ENCODE measurements at places on chromosomes 5 and 9.

DNA sequence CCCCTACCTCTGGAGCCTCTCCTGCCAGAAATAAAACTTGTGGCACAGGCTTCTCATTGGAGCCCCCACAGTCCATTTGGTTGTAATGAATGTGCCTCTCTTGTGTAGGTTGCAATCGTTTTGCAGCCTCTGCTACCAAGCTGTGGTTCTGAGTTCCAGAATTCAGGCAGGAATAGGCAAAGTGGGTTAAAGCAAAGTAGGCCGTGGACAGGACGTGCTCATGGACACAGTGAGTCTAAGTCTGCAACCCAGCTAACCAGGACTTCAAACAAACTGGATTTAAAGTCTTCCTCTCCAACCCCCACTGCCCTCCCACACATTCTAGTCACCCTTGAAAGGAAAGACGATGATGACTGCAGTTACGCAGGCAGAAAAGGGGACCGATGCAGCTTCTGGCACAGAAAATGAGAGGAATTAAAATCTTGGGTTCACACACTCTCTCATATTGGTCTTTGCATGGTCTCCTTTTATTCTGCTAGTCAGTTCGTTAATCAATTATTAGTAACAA, 260.0 kb downstream of the PIK3R1 start:
- DNase-seq: no peak

DNA sequence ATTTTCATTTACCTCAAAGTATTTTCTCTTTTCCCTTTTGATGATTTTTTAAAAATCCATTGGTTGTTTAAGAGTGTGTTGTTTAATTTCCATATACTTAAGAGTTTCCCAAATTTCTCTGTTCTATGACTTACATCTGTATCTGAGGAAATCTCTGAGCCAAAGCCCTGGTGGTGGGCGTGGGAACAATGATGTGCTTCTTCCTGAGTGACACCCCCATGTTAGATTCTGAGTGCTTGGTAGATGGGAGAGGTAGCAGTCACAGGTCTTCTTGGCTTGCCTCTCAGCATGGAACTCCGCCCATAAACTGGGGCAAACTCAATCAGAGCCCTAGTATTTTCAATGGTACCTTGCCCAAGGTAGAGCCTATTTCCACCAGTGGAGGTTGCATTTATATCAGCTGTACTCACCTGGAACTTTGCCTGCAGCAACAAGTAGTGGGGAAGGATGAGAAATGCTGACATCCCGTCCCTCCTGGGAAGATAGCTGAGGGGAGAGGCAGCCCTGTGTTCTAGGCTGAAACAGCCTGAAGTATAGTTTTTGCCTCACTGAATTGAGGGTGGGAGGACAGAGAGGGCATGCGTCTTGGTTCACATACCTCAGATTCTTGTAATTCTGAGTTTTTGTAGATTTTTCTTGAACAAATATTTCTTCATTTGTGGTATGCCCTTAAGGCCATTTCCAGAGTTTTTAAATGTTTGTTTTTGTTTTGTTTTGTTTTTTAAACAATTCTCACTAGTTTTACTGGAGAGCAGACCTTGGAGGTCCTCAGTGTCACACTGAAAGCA, 26.4 kb downstream of the C9orf43 start:
- DNase-seq: no peak

- no peak for DNase-seq
Measured at GRCh38 chr9:93317495-93318094, 133.7 kb downstream of the WNK2 start.

DNA sequence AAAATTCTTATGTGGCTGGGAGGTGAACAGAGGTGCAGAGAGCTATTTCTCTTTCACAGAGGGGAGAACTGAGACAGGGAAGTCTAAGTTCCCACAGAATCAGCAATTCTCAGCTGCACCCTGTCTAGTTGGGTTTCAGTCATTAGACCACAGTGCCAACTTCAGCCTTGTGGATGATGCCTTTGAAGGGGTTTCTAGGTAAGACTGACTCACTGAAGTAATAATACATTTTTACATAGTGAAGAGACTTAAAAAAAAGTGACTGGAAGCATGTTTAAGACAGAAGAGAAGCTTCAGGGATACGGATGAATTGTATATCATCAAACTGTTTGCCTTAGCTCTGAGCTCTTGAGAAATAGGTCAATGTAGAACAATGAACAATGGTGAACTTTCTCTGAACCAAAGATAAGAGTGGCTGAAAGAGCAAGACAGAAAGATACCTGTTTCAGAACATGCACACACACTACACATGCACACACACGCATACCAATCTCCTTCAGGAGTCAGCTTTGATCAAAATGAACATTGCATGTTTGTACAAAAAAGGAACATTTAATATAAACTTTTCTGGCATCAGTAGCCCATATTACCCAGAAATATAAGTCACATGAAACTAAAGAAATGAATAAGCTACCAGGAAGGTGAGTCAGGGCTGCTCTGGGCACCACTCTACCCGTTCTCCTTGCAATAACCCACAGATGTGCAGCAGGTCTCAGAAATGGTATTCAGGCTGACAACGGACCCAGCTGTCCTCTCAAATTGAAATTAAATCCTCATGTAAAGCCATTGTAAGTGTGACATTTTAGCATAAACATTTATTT, 12.6 kb upstream of the FYB1 start:
- no peak for DNase-seq

- no peak for DNase-seq
Measured at GRCh38 chr5:157469073-157469472, 9.1 kb downstream of the NIPAL4 start.

DNA sequence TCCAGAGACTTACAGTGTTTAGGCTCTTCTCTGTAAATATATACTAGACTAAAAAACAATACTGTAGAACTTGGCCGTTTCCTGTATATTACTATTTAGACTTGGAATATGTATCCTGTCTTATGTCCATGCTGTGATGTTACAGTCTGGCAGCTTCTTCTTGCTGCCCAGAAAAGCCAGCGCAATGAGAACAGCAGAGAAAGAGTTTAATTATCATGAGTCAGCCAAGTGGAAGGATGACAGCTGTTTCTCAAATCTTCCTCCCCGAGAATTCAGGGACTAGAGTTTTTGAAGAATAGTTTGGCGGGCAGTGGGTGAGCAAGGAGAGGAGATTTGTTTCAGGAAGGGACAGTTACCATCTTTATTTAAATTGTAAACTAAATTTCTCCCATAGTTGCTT, 37.5 kb downstream of the NAA35 start:
- no peak for DNase-seq

DNA sequence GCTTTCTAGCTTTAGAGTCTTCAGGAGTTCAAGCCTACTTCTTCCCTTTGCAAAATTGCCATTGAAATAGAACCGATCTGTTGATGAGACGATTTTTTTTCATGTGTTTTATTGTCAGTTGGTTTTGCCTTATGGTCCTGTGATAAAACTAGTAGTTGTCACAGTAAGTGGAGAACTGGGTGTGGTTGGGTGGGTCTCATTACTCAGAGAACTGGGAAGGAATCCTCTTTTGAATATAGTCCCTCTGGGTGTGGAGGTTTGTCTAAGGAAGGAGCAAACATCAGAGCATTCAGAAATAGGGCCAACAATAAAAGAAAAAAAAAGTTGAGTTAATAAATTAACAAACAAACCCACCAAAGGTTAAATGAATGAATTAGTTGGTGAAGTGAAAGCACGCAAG, 69.0 kb downstream of the ALDH1A1 start:
- DNase-seq: no peak

GRCh38 chr5:37804401-37804800, 35.4 kb downstream of the GDNF start:
- no peak for DNase-seq

- no peak for DNase-seq
Measured at GRCh38 chr5:66841264-66841663, 245.1 kb downstream of the MAST4 start.

DNA sequence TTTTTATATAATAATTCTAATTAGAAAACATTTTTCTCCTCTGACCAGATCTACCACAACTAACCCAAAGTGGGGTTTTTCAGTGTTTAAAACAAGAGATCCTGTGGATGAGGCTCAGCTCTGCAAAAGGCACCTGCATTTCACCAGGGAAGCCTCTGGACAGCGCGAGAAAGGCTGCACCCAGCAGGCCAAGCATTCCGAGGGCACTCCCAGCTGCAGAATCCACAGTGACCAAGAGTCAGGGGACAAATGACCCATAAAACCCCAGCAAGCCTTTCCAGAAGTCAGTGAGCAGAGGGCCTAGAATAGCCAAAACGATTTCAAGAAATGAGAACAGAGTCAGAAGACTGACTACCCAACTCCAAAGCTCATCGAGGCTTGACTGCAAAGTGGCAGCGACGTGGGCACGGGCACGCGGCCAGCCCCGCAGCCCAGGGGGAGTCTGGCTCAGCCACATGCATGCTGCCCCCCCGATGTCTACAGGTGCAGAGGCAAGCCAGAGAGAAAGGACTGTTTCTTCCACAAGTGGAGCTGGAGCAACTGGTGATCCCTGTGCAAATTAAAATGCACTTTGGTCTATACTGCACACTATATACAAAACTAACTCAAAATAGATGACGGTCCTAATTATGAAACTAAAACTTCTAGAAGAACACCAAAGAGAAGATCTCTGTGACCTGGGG, 26.2 kb downstream of the TPPP start:
- no peak for DNase-seq

DNA sequence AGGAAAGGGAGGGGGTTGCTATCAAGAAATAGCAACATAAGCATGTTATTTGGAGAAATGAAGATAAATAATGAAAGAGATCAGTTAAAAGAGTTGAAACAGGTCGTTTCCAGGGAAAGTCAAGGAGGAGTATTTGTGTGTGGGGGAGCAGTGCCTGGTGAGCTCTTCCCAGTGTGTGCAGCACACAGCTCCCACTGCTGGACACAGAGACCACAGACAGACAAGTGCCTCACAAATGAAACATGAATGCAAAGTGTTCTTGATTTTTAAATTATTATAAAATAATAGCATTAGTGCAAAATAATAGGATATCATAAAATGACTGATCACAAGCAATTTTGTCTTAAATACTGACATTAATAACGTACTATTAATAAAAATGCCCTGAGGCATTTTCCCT, 40.8 kb downstream of the LIFR start:
- no peak for DNase-seq

GRCh38 chr5:61817472-61818326, 485.6 kb downstream of the ZSWIM6 start:
- DNase-seq: peak; percentile 52

GRCh38 chr9:120698766-120699165, 15.5 kb downstream of the MEGF9 start:
- no peak for DNase-seq

GRCh38 chr5:139847790-139848507, 52.3 kb downstream of the PSD2 start:
- DNase-seq: peak; percentile 61

- no peak for DNase-seq
Measured at GRCh38 chr5:43115968-43116367, 4.7 kb upstream of the ZNF131 start.

- DNase-seq: peak; percentile 71
Measured at GRCh38 chr5:148443998-148444397, 60.2 kb downstream of the FBXO38 start.

DNA sequence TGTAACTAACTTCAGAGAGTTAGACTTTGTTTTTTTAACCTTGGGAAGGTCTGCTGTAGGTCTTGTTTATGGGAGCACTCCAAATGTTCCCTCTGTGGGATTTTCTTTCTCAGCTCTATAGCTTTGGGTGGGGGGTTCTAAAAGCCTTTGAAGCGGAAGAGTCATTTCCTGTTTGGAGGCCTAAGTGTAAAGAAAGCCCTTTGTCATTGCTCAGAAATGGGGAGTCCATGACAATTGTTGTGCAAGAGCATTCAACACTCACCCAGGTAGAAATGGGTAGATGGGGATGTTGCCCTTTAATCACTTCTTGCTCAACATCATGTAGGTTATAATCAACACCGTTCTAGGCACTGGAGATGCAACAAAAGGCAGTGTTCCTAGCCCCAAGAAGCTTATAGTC, 30.3 kb upstream of the MAST4 start:
- DNase-seq: no peak

- DNase-seq: no peak
Measured at GRCh38 chr5:109347252-109347888, 62.4 kb downstream of the PJA2 start.

- no peak for DNase-seq
Measured at GRCh38 chr5:16666883-16667398, 50.1 kb upstream of the RETREG1 start.

DNA sequence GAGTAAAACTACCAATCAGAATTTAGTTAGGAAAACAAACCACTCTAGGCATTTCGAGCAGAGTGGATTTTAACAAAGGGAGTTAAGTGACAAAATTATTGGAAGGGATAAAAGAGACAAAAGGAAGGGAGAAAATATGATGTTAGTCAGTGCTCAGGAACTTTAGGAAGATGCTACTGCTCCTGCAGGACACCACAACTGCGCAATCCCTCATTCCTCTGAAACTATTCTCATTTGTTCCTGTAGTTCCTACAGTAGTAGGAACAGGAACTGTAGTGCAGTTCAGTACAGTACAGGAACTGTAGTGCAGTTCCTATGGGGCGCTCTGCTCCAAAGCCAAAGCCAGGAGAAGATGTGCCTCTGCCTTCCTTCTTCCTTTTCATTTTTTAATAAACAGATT, 29.9 kb upstream of the MEGF10 start:
- DNase-seq: no peak

DNA sequence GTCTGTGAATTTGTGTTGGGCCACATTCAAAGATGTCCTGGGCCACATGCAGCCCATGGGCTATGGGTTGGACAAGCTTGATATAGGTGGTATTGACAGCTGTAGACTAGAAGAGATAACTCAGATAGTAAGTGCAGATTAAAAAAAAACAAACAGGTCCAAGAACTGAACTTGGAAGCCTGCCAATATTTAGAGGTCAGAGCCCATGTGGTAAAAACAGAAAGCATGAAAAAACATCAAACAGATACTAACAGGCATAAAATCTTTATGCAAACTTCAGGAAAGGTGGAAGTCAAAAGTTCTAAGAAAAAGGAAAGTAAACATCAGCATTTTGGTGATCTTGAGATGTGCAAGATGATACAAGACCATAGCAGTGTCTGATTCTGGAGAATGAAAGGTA, 155.1 kb upstream of the NR4A3 start:
- DNase-seq: no peak

GRCh38 chr9:13770956-13771355, 491.5 kb upstream of the MPDZ start:
- no peak for DNase-seq

DNA sequence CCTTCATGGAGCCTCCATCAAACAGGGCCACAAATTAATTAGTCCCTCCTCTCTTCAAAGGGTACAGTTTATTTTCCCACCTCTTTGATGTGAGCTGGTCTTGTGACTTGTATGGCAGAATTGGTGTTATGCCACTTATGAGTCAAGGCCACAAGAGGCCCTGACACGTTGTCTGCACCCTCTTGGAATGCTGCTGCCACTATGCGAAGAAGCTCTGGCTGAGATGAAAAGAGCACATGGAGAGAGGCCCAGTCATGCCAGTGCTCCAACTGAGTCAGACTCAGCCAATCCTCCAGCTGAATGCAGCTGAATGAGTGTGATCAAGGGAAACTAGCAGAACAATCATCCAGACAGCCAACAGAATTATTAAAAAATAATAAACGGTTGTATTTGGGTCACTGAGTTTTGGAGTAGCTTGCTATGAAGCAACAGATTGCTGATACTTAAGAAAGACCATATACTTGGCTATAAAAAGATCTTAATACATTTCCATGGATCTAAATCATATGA, 128.3 kb downstream of the MARCHF11 start:
- no peak for DNase-seq

- DNase-seq: no peak
Measured at GRCh38 chr5:96928931-96929708, 6.8 kb upstream of the LNPEP start.

- no peak for DNase-seq
Measured at GRCh38 chr9:90552317-90552716, 90.3 kb downstream of the DIRAS2 start.

Data from endothelial cell (in vitro differentiated cells).